ENCODE measurements at places on chromosomes 7 and 10. TPM values are rescaled to one million over a fixed set of nuclear protein-coding genes. Genes with fewer than 3 reads are reported as not detected.

The PSD gene
- 0.63 TPM for total RNA-seq

The LMBR1 gene
- 53.8 TPM for total RNA-seq

The NUDT13 gene
- total RNA-seq = 0.14 TPM

The NRP1 gene
- total RNA-seq = 34.3 TPM

The RADIL gene
- 0.14 TPM for total RNA-seq

The DNMBP gene
- total RNA-seq = 13.6 TPM

The DKK1 gene
- 74.1 TPM for total RNA-seq

The ANKRD30A gene
- total RNA-seq = not detected

The THNSL1 gene
- 2.8 TPM for total RNA-seq

The TMEM176A gene
- total RNA-seq = not detected

Data from airway epithelial cell (primary cell).